ENCODE measurements at places on chromosomes 5 and 9.

DNA sequence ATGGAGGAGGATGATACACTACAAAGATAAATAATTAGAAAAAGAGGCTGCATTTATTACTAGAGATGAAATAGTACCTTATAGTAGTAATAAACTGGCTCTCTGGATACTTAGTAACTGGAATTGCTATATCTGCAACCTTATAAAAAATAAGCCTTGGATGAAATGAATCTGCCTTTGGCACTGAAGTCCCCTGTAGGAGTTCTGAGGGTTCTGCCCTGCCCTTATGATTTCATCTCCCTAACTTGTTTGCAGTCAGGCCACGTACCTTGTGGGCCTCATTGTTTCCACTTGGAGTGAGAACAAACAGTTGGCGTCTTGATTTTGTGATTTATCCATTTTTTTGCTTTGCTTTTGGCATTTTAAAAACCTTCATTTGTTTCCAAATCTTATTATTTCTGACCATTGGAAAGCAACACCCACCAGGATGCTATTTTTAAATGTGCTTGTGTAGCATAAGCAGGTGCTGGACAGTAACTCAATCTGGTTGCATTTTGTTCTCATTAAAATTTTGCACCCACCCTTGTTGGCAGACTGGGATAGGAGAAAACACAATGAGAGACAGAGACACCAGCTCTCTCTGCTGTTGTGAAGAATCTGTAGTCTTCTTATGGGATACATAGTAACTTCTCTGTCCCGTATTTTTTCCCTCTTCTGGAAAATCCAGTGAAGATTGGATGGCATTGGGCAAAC is 518.9 kb upstream of the SGCD start:
- no peak for DNase-seq

DNA sequence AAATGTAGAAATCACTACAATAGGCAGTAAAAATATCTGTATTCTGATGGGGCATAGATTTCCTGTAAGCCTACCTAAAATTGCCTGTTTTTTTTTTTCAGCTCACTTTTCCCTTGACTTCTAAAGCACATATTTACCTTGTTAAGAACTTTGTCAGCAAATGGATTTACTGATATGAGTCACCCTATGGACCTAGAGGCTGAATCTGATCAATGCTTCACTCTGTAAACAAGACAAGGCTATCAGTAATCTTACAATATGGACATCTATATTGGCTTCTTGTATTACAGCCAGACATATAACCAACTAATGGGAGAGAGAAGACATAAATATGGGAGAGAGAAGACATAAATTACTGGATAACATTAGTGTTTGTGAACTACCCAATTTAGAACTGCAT is 792.7 kb upstream of the CHD1 start:
- DNase-seq: no peak

DNA sequence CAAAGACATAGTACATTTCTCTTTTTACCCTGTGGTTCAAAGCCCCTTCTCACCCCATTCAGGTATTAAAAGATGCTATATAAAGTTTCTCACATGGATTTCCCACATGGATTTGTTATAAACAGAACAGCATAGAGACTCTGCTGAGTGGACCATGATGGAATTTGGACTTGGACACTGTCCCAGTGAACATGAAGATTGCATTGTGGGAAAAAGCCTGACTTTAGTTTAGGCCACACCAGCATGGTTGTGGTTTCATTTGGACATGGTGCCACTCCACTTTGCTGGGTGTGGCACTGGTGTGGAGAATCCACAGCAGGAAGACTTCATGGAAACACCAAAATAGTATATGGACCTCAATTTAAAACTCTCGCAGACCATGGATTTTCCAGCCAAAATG is 124.6 kb downstream of the ARHGAP26 start:
- no peak for DNase-seq

DNA sequence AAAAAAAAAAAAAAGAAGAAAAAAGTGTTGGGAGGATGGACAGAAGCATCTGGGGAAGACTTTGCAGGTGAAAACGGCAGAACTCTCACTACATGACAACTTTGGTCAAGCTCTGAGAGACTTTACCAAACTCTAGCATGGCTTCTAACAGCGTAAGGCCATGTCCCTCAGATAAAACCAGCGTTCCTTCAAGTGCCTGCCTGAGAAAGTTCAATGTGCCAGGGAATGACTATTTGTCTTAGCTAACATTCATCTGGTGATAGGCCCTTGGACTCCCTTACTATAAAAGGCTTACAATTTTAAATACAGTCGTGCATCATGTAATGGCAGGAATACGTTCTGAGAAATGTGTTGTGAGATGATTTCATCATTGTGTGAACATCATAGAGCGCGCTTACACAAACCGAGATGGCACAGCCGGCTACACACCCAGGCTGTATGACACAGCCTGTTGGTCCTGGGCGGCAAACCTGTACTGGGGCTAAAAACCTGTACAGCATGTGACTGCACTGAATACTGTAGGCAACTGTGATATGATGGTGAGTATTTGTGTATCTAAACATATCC is 14.9 kb upstream of the ZFP62 start:
- DNase-seq: no peak

DNA sequence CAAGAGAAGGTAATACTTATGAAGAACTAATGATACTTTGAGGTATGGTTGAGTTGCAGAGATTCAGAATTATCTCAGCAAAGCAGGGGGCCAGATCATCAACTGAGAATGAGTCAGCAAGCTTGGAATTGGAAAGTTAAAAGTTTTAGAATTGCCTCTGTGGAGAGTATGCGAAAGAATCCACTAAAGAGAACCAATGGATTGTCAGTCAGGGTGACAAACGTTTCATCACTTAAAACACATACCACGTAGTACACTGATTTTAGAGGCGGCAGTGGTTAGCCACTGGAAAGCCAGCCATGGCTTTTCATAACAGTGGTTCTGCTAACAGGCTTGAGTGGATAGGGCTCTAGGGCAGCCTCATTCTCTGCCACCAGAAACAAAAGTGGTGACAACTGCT is 30.7 kb downstream of the AOPEP start:
- DNase-seq: no peak

All from activated CD8-positive, alpha-beta memory T cell treated with anti-CD3 and anti-CD28 coated beads for 4 hours (primary cell).